ENCODE measurements at places on chromosomes 7 and 10. TPM values are rescaled to one million over a fixed set of nuclear protein-coding genes. Genes with fewer than 3 reads are reported as not detected.

GRCh38 chr7:131839967-131840690 lies 283.7 kb upstream of the PODXL start:
- DNase-seq: no peak

DNA sequence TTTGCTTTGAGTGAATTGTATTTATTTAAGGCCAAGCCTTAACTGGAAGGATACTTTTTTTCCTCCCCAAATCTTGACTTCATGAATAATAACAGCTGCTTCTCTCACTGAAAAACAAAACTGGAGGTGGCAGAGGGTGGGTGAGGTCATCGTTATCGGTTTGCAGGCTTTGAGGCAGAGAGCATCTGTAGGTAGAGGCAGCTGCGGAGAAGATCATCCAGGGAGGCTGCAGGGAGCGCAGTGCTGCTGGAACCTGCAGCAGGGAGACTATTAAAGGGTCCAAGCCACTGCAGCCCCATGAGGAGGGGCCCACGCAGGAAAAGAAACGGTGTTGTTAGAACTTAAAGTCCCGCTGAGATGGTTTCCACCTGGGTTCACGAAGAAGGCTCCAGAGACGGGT lies 112.1 kb upstream of the SDK1 start:
- no peak for DNase-seq

DNA sequence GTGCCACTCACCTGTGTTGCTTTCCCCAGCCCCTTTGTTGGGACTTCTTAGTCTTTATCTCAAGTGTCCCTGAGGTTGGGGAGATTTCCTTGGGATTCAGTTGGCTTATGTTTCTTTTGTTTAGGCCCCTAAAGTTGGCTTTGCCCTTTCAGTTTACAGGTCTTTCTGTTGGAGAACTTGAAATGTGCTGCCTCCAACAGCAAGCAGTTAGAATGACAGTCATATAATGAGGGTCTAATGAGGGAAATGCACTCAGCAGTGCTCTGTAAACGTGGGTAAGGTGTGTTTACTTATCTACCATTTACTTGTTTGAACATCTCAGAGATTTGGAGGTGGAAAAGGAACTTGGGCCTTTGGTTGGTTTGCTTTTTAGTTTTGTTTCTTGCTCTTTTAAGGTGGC lies 191.4 kb upstream of the STK17A start:
- DNase-seq: no peak

SLC26A3 gene
- total RNA-seq: not detected

TMEM236 gene
- total RNA-seq: 0.18 TPM

HKDC1 gene
- total RNA-seq: 0.80 TPM

LIPN gene
- not detected for total RNA-seq
